T47D (cell line): ENCODE measurements at places on chromosomes 7 and 10.

DNA sequence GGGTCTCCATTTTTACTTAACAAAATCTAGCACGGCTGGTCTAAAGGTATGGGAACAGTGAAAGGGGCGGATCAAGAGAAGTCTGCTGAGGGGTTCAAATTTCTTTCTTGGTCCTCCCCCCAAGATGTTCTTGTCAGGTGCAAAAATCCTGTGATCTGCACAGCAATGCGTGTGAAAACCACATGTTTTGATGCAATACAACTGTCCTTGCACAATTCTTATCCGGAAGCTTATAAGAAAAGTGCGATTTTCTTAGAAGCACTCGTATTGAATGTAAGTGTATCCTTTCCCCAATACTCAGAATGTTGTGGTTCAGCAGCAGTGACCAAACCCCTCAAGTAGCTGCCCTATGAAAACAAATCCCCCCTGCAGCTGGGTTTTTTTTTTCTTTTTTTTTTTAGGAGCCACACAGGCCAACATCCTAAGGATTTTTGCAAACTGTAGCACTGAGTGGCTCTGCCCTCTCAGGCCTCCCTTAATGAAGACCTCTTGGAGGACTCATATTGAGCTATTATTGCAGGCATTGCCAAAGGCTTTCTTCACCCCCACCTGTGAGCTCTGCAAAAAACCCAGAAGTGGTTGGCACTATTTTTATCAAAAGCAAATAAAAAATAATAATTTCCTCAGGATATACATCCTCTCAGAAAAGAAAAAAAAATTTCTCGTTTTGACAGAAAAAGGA lies 151.9 kb upstream of the ITGB1 start:
- no peak for DNase-seq

GRCh38 chr7:115300231-115300870 lies 378.5 kb downstream of the MDFIC start:
- no peak for DNase-seq

DNA sequence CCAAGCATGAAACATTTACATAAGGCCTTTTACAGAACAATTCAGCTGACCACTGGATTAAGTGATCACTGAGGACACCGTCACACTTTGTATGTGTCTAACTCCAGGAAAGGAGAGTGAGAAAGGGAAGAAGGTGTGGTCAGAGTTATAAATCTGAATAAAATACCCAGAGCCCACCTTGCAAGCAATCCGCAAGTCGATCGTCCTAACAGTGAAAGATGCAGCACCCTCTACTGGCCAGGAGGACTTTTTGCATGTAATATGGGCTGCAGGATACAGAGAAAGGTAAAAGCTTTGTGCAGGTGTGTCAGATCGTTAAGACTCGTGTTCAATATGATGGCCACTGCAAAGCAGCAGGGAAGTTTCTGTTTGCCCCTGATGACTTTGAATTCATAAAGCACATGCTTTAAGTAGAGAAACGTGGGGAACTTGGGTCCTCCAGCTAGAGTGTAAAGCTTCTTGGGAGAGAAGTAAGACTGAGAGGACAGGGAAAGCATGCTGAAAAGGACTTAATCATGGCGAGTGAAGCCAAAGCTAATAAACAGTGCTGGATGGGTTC lies 68.5 kb upstream of the BMPER start:
- DNase-seq = peak; percentile 59

DNA sequence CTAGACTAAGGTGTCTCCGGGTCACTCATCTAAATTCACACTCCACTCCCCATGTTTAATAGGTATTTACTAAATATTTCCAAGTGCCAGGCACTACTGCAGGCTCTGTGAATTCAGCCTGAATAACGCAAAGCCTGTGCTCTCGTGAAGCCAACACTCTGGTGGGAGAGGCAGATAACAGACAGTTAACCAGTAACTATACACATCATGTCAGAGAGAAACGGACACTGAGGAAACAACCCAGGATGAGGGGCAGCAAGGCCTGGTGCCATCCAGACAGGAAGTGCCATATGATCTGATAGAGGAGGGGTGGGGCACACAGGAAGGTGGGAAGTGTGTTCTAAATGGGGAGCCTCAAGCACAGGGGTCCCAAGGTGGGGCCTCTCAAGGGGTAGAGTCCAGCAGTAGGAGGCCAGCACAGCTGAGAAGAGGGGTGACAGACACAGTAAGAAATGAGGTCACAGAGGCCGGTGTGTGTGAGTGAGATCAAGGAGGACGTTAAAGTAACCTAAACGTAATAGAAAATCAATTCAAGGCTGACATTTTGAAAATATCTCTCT lies 85.3 kb downstream of the LARP4B start:
- no peak for DNase-seq

GRCh38 chr10:14519785-14520184 lies 189.1 kb upstream of the FRMD4A start:
- DNase-seq = no peak

- DNase-seq = no peak
Measured at GRCh38 chr7:74299401-74299800, 10.2 kb downstream of the CLIP2 start.

- no peak for DNase-seq
Measured at GRCh38 chr10:93064874-93065660, 4.5 kb downstream of the CYP26C1 start.

DNA sequence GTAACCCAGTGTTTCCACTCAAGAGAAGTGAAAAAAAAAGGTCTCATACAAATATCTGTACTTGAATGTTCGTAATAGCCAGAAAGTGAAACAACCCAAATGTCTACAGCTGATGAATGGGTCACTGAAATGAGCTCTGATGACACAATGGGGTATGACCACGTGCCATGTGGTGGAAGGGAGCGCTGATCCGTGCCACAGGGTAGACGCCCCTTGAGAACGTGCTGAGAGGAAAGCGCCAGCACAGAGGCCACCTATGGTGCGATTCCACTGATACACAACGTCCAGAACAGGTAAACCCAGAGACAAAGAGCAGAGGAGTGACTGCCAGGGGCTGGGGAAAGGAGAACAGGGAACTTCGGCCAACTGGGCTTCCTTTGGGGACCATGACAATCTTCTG lies 50.3 kb downstream of the MAD1L1 start:
- no peak for DNase-seq

DNA sequence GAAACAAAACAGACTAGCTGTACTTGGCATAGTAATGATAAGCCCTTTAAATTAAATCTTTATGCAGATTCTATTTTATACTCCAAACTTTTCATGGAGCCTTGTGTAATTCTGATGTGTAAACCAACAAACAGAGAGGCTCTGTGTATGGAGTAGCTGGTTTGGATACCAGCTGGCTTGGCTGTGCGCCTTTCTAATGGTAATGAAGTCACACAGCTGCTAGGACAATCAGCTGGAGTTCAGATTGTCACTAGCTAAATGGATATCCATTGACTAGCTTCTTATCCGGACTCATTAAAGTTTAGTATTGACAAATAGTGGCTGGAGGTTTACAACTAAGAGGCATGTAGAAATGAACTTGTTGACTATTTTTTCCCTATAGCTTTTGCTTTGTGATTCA lies 398.4 kb downstream of the DGKB start:
- no peak for DNase-seq

DNA sequence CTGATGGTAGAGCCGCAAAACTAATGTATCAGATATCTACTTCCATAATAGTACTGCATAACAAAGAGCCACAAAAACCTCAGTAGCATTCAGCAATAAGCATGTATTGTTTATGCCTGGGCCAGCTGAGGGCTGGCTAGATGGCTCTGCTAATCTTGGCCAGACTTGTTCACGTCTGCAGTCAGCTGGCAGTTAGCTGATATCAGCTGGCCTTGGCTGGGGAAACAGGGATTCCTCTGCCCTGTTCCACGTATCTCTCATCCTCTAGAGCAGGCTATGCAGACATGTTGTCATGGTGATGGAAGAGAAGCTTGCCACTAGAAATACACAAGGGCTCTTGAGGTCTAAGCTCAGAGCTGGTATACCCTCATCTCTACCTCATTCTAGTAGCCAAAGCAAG lies 62.9 kb downstream of the GRM8 start:
- DNase-seq = no peak

DNA sequence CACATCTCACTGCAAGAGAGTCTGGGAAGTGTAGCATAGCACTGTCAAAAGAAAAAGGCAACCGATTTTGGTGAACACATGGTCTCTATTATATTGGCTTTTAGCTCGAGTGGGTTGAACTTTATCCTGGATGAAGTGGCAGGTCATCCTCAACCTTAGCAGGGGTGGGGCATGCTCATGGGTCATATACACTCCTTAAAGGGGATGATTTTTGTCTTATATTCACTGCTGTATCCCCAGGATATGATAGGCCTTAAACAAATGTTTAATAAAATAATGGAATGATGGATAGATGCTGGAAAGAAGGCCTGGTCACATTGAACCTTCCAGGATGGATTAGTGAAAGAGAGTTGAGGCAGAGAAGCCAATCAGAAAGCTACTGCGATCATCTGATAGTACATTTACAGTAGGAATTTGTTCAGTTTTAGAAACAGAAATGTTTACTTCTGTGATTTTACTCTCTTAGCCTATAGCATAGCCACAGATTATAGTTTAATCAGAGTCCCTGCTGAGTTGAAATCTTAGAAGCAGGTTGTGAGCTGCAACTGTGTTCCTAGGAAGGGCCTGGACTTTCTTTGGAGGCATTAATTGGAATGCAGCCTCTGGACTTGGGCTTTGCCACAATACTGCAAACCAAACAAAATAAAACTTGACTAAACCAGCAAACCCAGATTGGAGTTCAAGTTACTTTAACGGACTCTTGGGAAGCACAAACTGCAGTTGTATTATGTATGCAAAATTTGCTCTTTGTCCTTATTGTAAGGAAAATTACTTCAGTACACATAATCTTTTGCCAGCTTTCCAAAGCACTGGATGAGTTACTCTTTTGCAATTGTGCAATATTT lies 138.3 kb downstream of the BMPER start:
- DNase-seq = no peak

DNA sequence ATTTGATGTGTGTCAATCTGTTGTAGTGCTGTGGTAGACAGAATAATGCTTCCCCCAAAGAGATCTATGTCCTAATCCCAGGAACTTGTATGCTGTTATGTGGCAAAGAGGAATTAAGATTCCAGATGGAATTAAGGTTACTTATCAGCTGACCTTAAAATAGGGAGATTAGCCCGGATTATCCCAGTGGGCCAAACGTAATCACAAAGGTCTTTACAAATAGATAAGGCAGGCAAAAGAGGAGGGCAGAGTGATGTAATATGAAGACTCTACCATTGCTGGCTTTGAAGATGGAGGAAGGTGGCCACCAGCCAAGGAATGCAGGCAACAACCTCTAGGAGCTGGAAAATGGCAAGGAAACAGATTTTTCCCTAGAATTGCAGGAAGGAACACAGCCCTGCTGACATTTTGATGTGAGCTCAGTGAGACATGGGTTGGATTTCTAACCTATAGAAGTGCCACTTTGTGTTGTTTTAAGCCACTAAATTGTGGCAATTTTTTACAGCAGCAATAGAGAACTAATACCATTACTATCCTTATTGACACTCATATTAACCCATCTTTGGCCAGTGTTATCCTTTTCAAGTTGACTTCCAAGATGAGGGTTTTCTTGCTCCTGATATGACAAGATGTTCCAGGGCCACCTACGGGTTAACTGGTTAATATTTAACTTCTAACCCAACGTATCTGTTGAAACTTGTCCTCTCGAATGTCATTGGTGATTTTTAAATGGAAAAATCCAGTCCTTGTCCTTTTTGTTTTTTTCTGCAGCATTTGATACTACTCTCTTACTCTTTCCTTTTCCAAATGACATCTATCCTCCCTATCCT lies 29.3 kb downstream of the CYCS start:
- DNase-seq = no peak

DNA sequence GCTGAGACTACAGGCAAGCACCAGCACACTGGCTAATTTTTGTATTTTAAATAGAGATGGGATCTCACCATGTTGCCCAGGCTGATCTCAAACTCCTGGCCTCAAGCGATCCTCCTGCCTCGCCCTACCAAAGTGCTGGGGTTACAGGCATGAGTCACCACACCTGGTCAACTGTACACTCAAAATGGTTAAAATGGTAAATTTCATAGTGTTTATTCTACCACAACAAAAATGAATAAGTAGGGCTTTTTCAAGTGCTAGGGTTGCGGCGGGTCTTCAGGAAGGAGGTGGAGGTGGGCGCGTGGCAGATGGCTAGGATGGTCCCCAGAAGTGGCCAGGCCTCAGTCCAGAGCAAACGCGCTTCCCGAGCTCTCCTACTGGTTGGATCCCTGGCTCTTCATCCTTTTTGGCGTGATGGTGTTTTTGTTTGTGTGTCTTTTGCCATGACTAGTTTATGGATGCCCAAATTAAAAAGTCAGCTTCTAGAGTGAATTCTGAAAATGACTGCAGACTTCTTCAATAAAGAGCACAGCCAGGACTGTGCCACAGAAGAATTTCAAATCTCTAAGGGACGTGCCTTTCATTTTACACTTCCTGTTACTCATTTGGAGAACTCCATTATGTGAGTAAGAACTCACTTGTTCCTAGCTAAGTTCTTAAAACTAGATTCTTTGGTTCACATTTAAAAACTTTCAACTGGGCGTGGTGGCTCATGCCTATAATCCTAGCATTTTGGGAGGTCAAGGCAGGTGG lies 73.9 kb downstream of the TMEM130 start:
- DNase-seq = no peak

GRCh38 chr10:75538765-75539164 lies 107.3 kb downstream of the LRMDA start:
- DNase-seq = no peak

GRCh38 chr7:130887182-130887956 lies 153.4 kb upstream of the KLF14 start:
- no peak for DNase-seq

DNA sequence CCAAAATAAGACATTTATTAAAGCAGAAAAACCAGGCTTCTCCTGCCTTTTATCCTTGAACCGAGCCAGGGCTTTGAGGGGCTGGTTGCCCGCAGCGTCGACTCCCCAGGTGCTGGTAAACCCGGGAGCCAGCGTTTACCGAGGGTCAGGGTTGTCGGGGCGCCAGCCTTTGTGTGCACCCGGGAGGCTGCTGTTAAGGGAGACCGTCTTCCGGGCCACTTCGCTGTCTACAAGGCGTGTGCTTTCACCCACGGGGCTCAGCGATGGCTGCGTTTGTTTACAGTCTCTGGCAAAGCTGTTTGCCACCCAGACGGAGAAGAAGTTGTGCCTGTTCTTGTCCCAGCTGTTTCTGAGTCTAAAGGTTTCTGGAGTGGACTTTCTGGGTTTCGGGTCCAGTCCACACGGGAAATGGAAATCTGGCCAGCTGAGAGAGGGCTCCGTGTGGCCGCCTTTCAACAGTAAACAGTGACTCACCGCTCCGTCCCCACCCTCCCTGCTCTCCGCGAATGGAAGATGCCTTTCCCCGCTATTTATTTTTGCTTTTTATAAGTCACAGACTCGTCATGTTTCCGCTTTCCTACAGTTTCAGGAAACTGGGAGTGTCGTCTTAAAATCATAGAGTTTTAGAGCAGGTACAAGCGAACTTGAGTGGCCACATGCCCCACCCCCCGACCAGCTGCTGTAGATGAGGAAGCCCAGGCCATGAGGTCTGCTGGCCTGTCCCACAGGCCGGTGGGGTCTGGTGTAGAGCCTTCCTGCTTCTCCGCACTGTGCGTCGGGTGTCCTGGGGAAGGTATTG lies 2.2 kb downstream of the MAFK start:
- peak; percentile 84 for DNase-seq
